ENCODE measurements at places on chromosomes 11 and 22.

- no peak for DNase-seq
These were observed 11.5 kb downstream of the PHF21B start for GRCh38 chr22:44998296-44998695.

DNA sequence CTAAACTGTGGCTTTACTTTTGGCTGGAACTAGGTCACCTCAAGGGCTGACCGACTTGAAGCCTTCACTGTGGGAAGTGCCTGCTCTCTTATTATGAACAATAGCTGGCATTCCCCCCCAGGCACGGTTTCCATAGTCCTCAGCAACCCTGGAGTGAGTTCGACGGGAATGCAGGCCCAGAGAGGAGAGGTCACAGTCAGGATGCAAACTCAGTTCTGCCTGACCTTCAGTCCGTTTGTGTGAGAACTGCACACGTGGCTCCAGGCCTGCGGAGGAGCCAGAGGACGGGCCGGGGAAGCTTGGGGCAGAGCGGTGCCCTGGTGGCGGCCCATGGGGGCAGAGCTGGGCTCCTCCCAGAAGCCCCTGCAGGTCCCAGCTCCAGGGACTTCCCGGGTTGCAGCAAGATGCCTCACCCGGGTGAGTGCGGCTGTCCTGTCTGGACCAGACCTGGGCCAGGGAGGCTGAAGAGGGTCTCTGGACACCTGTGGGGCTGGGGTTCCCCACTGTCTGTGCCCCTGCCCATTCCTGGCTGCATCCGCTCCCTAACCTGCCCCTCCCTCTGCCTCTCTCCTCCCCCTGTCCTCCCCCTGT lies 17.2 kb downstream of the SLC25A18 start:
- no peak for DNase-seq

- peak; percentile 10 for DNase-seq
These were observed 116.4 kb downstream of the TYR start for GRCh38 chr11:89293965-89294679.

- no peak for DNase-seq
These were observed 2.4 kb downstream of the TRIM44 start for GRCh38 chr11:35664977-35665441.

GRCh38 chr11:79860336-79860735 lies 419.5 kb upstream of the TENM4 start:
- DNase-seq, result no peak

DNA sequence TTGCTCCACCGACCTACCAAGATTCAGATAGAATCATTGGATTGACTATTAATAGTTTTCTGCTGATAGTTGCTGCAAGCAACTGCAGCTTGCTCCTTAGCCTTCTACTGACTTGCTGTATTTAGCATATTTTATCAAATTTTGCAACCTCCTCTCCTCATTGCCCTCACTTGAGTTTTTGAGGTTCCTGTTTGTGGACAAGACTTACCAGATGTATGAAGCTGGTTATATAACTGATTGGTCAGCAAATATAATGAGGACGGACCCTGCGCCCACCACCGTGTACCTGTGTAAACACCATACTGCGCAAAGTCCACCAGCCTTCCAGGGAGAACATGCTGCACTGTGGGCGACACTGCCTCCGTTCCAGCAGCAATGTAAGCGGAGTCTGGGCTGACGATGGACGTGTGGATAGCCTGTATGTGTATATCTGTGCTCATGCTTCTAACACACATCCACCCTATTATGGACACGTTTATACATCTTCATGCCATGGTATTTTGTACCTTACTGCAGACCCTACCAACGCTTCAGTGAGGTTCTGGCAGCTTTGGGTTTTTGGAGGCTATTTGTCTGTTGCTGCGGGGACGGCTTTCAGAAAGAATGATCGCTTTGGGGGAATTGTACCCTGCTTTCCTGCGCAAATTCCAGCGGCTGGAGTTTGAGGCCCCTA lies 1.5 kb upstream of the USP18 start:
- DNase-seq, result no peak

DNA sequence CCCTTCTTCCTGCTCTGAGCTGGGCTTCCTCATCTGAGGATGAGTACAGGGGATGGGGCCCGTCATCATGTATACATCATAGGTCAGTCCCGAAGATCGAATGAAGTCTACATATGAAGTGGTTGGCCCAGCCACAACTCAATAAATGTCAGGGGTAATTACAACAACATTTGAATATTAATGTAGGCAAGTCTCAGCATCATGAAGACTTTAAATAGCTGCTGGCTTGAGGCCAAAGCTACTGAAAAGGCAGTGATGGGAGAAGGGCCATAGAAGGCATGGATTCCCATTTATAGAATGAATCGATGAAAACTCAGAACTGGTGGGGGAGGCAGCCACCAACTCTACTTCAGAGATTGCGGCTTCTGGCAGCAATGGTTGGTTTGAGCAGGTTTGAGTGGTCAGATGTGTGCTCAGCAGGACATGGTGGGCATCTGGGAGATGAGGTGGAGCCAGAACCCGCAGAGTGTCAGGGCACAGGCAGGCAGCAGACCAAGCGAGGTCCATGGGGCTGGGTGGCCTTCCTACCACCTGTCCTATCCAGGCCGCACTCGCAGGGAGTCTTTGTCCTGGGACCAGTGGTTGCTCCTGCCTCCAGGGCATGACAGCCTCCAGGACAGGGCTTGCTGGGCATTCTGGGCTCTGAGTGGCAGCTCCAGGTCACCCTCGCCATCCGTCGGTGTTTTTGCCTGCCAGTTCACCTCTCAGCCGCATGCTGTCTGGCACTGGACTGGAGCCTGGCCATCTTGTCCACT lies 919.1 kb downstream of the TBC1D22A start:
- no peak for DNase-seq

GRCh38 chr22:27041745-27042310 lies 384.4 kb downstream of the MIAT start:
- no peak for DNase-seq

DNA sequence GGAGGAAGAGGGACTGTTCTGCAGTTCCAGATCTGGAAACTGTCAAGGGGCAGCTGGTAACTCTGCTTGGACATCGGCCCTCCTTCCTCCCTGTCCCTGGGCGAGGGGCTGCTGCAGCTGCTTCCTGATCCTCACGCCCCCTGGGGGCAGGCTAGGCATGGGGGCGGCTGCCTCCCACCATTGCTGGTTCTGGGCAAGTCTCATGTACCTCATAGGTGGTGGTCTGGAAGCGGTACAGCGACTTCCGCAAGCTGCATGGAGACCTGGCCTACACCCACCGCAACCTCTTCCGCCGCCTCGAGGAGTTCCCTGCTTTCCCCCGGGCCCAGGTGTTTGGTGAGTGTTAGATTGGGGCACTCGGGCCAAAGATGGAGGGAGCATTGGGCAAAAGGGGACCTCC lies 5.0 kb downstream of the SNX15 start:
- DNase-seq, result no peak

DNA sequence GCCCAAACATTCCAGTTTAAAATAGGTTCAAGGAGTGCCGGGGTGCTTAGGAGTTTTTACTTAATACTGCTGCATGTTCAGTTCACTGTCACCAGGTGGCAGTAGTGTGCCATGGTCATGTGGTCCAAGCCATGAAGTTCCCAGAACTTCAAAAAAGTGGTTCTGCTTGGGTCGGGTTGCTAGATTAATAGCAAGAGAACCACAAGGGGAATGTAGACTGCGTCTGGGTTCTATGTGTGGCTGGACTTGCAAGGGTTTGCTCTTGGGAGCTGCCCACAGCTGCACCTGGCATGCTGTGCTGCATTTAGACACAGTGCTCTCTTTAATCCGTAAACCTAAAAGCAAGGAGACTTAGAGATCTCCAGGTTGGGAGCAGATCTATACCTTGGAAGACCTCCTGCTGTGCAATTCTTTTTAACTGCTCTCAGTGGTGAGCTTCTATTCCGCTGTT lies 6.5 kb upstream of the SPON1 start:
- DNase-seq, result peak; percentile 67

DNA sequence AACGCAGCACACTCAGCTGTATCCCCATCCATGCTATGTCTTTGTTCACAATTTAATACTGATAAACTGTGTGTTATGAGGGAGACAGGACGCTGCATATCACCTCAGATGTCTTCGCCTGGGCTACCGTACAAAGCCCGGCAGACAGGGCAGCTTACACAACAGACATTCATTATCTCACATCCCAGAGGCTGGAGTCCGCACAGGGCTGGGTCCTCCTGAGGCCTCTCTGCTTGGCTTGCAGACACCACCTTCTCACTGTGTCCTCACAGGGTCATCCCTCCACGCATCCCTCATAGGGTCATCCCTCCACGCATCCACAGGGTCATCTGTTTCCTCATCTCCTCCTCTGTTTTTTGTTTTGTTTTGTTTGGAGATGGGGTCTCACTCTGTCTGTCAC lies 61.2 kb downstream of the SHANK2 start:
- DNase-seq, result no peak

All from body of pancreas (tissue), 4 donors.